ENCODE measurements at places on chromosomes 6 and 20.

GRCh38 chr6:69232911-69233448, 563.8 kb downstream of the LMBRD1 start:
- DNase-seq: peak; percentile 13

DNA sequence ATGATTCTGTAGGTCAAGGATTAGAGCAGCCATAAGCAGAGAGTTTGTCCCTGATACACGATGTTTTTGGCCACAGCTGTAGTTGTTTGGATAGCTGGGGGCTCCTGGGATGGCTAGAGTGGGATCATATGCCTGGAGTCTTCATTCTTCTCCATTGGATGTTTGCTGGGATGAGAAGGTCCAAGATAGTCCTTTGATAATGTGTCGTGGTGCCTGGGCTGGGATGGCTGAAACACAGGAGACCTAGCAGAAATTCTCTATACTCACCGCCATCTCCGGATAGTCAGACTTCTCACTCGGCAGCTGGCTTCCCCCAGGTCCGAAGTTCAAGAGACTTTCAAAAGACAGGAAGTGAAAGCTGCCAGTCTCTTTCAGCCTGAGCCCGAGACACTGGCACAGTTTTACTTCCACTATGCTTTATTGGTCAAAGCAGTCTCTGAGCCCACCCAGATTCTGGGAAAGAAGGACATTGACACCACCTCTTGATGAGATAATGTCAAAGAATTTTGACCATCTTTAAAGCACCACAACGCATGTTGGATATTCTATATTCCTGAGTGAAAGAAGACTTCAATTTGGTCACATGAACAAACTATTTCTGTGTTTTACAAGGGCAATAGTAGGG, 16.0 kb downstream of the MARCKS start:
- no peak for DNase-seq

- no peak for DNase-seq
Measured at GRCh38 chr20:50663095-50663821, 28.1 kb downstream of the RIPOR3 start.

DNA sequence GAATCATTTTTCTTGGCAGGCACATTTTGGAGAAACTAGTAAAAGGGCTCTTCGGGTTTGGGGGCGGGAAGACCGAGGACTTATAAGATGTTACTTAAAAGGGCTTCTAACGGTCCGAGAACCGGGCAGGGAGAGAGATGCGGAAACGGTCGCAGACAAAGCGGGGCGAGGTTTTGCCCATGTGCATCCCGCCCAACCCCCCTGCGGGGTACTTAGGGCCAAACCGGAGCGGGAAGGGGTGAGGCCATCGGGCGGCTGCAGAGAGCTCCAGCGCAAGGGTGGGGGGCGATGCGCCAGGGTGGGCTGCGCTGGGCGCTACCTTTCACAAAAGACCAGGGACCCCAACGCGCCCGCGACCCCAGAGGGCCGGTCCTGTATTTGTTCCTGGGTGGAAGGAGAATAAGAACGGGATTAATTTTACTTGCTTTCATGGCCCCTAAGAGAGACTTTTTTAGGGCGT, 616 bp downstream of the TUBB start:
- no peak for DNase-seq

DNA sequence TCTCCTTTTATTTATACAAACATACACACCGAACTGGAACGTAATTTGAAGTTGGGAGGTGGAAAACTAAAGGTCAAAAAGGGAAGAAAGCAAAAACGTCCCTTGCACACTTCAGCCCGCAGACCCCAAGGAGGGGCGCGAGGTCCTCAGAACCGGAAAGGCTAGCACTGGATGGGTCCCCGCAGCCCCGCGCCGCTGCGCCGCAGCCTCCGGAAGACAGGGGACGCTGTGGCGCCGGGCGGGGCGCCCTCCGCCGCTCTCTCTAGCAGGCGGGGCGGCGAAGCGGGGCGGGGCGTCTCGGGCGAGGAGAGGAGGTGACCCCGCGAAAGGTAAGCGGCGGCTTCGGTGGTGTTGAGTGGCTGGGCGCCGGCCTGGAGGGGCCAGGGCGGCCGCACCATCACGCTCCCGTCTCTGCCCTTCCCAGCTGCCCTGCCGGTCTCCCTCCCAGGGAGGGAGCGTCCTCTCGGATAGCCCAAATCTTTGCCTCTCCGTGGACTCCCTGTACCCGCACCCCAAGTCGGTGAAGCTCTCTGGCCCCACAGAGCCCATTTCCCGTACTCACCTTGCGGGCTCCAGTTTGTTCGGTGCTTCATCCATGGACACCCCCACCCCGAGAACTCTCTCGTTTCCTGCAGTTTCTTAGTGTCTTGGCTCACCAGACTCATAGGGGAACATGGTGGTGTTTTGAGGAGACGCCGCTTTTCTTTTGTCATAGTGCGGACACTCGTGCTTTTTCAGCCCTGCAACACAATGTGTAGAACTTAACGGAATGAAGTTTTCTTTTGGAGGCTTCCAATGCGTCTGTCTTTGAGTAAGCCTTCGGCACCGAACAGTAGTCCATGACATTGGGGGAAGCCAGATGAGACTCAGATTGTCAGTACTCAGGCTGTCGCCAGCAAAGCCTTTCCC, at the start of gene SMIM8:
SMIM8 (plus strand) TSS at position 285 of the 909 bp plus-strand sequence. CDS start 14,444 bp downstream, outside the sequence.
- peak; percentile 78 for DNase-seq

DNA sequence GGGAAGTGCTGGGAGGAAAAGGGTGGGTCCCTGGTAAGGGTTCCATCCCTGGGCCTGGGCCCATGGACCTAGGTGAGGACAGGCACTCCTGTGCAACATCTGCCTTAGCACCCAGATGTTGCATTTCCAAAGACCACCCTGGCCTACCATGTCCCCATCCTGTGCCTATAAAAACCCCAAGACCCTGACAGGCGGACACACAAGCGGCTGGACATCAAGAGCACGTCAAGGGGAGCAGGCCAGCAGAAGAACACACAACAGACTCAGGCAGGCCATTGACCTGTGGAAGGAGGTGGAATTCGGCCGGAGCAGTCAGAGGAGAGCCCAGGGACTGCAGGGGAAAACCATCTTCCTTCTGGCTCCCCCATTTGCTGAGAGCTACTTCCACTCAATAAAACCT, 937.8 kb upstream of the MANEA start:
- no peak for DNase-seq

DNA sequence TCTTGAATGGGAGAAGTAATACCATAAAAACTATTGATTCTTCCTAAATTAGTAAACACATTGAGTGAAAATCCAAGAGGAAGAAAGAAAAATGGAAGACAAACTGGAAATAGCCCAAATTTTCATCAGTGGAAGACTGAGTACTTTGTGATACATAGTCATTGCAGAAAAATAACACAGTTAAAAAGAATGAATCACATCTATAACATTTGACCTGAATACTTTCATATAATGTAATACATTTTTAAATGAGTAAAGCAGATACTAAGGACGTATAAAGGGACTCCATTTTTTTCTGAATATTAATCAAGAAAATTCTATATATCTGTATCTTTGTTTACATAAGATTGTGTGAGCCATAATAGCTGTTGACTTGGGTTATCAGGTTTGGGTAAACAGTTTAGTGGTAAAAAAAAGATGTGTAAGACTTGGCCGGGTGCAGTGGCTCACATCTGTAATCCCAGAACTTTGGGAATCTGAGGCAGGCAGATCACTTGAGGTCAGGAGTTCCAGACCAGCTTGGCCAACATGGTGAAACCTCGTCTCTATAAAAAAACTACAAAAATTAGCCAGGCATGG, 4.3 kb upstream of the SLC17A2 start:
- no peak for DNase-seq

Data from stimulated activated CD4-positive, alpha-beta T cell treated with anti-CD3 and anti-CD28 coated beads, Interleukin-15, amount 100 ng/mL, for 48 hours (primary cell).